ENCODE measurements at places on chromosomes 11 and 22. TPM values are rescaled to one million over a fixed set of nuclear protein-coding genes. Genes with fewer than 3 reads are reported as not detected.

DNA sequence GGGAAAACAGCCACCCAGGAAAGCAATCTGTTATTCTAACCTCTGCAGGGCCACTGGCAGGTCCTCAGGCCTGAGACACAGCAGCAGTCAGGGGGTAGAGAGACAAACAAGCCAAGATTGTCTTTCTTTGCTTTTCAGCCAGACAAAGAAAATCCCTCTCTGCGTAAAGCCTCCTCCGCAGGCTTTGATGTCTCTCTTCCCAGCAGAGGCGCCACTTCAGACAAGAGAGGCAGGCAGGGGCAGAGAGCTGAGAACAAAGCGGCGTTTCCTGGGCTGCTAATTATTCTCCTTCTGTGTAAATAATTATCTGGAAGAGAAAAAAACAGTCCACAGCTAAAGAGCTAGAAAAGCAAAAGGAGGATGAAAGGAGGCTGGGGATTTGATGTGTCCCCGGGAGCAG is 102.7 kb upstream of the SEZ6L start:
- DNase-seq, result no peak

GRAP2 gene
- not detected for total RNA-seq

- DNase-seq, result no peak
Observed at GRCh38 chr11:128735935-128736605, 42.2 kb downstream of the FLI1 start.

DNA sequence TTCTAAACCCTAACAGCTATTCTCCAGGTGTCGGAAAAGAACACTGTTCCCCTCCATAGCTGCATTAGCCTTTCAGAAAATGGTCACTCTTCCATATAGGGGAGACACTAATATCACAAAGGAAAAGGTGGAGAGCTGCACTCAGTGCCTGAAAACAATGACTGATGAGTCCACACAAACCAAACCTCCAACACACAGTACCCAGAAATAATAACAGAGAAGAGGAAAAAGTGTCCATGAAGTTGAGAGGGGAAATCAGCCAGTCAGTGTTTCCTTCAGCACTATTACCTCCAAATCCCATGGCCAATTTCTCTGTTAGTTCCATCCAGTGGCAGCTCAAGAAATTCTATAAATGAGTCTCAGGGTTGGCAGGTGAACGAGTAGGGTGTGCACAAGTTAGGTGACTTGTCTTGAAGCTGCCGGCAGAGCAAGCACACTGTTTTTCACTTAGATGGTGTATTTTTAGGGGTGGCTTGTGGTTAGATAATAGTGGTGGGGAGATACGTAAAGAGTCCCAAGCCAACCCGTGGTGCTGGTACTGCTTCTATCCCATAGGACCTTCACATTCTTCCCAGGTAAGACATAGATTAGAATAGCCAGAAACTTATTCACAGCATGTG is 84.5 kb upstream of the CHRM4 start:
- DNase-seq, result no peak

CTSW gene
- total RNA-seq, result not detected

DNA sequence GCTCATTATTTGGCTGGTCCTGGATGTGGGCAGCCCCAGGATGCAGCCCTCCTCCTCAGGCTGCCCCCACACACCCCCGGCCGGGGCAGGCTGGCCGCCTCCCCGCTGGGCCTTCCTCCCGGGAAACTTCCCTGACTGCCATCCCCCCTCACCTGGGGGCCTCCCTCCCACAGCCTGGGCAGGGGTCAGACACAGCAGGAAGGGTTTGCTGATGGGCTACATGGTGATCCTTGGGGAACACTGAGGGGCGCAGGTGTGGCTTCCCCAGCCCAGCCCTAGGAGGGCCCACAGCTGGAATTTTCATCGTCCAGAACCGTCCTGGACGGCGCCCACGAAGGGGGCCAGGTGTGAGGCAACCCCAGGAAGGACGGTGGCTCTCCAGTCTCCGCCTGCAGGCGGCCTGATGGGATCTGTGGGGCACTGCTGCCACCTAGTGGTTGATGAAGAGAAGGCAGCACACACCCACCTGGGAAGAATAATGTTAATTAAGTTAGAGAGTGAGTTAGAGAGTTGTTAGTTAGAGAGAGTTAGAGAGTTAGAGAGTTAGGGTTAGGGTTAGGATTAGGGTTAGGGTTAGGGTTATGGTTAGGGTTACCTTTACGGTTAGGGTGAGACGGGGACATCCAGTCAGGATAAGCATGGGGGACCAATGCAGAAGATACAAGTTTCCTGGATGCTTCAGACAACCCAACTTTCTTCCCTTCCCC is 75.9 kb upstream of the PRR5 start:
- no peak for DNase-seq

DNA sequence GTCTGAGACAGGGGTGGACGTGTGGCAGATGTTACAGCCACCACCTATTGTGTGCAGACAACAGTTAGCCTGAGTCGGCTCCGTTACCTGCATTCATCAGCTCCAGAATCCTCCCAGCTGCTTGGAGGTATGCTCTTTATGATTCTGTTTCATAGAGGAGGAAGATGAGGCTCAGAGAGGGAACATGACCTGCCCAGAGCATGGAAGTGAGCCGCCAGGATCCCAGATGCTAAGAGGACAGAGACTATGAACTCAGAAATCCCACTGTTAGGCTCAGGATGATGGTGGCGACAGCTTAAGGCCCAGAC is 1.5 kb downstream of the EMID1 start:
- no peak for DNase-seq

GRCh38 chr22:26756675-26757293 is 99.4 kb downstream of the MIAT start:
- DNase-seq, result no peak

DNA sequence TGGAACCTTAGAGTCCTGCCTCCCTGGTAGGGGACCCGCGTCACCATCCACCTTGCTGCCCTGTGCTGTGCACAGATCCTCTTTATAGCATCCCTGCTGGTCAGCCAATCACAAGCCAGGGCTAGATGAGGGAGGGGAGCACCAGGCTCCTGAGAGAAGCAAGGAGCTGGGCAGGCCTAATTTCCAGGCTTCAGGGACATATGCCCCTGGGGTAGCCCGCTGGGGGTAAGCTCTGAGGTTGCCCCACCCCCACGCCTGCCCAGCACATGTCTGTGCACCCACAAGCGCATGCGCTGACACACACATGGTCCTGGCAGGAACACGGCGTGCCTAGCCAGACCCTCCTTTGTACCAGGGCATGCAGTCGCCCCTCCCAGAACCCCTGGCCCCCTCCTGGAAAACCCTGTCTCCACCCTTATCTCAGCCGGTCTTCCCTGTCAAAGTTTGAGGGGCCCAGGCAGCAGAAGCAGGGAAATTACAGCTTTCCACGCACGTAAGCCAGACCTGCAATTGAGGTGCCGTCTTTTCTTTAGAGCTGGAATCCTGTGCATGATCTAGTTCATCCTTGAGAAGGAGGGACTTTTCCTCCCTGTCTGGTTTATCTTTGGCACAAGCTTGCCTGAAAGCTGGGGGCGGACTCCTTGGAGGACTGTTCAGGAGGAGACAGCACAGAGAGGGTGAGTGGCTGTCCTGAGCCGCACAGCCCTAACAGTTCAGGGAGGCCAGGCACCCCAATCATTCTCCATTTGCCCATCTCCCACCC is 2.1 kb downstream of the SSTR3 start:
- DNase-seq, result no peak

NAV2 gene
- 42.0 TPM for total RNA-seq

DNA sequence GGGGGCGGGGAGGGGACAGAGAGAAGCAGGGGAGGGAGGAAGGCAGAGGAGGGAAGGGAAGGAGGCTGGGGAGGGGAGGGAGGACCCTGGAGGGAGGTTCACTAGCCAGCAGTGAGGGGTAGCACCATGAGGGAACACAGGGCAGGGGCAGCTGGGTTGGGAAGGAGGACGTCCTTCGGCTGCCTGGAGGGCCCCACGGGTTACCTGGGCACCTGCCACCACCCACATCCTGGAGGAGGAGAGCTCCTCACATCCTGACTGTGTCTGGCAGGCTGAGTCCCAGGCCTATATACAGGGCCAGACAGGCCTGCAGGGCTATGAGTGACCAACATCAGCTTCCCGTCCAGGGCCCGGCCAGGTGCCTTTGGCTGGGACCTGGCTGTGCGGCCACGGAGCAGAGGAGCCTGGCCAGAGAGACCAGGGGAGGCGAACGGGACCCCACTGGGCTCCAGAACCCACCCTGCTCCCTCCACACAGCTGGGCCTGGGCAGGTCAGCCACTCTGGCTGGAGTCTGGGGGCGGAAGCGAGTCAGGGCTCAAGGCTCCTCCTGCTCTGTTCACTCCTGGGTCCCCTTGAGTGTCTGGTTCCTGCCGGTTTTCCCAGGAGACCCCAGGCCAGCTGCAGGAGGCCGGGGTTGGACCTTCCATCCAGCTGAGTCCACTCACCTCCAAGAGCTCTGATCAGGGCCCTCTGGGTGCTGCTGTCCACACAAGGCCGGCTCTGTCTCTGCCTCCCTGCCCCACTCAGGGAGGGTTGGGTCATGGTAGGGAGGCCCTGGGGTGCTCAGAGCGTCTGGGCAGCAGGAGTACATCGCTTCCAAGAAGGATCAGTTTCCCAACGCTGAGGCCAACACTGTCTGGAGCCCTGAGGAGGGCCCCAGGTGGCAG is 677.7 kb downstream of the BRD1 start:
- DNase-seq, result no peak

- DNase-seq, result no peak
Observed at GRCh38 chr11:65500387-65501185, 1.7 kb downstream of the MALAT1 start.

BTBD18 gene
- total RNA-seq, result not detected

- DNase-seq, result no peak
Observed at GRCh38 chr22:50282361-50283155, 12.4 kb upstream of the MAPK11 start.

DNA sequence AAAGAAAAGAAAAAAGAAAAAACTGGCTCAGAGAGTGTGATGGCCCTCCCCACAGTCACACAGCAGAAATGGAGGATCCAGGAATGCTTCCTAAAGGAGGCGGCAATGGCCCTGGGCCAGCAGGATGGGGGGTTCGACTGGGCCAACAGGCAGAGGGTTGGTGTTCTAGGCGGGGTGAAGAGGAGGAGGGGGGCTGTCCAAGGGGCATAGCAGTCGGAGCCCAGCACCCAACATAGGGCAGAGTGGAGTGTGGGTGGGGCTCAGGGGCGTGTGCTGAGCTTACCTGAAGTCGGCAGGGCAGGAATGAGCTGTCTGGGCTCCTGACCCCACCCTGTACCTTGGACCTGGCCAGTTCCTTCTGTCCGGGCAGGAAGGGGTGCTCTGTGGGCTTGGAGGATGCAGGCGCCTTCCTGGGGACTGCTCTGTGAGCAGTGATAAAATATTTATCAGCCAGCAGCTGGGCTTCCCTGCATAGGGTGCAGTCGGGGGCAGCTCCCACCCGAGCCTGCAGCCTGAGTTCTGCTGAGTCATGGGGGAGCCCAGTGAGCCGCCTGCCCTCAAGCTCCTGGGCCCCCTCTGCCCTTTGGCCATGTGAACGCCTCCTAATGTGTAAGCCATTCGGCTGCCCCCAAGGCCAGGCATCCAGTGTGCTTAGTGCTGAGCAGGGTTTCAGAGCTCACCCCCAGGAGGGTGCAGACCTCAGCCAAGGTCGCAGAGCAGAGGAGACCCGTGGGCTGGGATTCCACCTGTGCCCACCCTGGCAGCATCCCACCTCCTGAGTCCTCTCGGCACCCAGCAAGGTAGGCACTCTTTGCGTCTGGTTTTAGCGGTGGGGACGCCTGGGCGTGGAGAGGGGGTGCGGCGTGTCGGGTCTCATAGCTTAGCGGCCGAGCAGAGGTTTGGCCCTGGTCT is 25.3 kb upstream of the PRR5 start:
- no peak for DNase-seq

GRCh38 chr11:69333149-69333710 is 39.3 kb downstream of the MYEOV start:
- no peak for DNase-seq

GRCh38 chr11:101553891-101554292 is 29.9 kb downstream of the TRPC6 start:
- no peak for DNase-seq

GRCh38 chr11:130001461-130002351 is 929 bp downstream of the PRDM10 start:
- no peak for DNase-seq

GRCh38 chr11:123261345-123262106 is 66.5 kb upstream of the CLMP start:
- DNase-seq, result no peak

PLEKHB1 gene
- 0.58 TPM for total RNA-seq

SHISA8 gene
- total RNA-seq, result not detected

XNDC1N gene
- total RNA-seq, result 8.3 TPM

- no peak for DNase-seq
Observed at GRCh38 chr11:113664069-113664980, 41.8 kb downstream of the TMPRSS5 start.

IGLL1 gene
- total RNA-seq, result not detected

DNA sequence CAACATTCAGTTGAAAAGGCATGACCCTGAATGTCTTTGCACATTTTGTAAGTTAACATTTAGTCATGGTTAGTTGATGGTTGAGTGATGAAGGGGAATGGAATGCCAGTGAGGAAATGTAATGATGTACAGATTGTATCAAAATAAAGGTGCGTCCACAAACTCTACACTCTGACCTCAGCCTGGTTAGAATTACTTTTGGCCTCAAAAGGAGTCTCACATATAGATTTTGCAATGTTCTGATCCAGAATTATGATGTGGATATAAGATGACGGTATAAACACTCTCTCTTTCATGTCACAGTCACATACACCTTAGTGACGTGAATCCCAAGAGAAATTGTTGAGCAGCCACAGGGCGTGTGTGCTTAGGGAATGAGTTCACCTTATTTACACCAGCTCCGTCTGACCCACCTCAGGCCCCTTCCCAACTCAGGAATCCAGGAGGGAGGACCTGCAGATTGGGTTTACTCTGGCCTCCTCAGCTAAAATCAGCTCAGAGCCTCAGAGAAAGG is 100.1 kb downstream of the RDX start:
- peak; percentile 52 for DNase-seq

- DNase-seq, result no peak
Observed at GRCh38 chr22:32079130-32080089, 36.3 kb downstream of the SLC5A1 start.

SHANK3 gene
- total RNA-seq, result 51.9 TPM

DNA sequence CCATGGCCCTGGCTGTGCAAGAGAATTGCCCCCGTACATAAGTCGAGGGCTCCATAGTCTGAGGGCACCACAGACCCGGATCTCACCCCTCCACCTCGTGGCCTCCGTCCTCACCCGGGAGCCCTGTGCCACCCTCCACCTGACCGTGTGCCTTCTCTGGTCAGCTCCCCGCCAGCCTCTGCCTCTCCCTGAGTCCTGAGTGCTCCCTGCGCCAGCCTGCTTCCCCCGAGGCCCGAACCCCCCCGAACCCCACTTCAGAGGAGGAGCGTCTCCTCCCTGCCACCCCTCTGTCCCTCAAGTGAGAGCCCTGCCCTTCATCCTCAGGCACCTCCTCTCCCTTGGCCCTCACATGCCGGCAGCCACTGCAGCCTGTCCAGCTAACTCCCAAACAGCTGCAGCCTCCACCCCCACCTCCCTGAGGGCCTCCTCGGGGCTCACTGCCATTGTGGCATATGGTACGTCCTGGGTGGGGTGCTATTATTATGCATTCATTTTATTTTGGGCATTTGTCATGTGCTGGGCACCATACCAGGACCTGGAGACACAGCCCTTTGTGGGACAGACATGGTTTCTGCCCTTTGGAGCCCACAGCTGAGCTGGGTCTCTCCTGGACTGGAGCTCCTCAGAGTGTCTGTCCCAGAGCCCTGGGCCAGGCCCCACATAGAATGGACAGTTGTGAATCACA is 67.2 kb downstream of the MYO7A start:
- no peak for DNase-seq

- no peak for DNase-seq
Observed at GRCh38 chr22:17906978-17907747, 117.2 kb downstream of the MICAL3 start.

GRCh38 chr22:26139310-26139709 is 30.0 kb upstream of the SEZ6L start:
- DNase-seq, result no peak

GRCh38 chr22:32545801-32546200 is 71.2 kb downstream of the FBXO7 start:
- DNase-seq, result no peak

DEUP1 gene
- total RNA-seq, result not detected

All from glomerular endothelial cell (primary cell).